Left ventricle myocardium inferior (tissue), 1 donor: ENCODE measurements at places on chromosomes 11 and 22. TPM values are rescaled to one million over a fixed set of nuclear protein-coding genes. Genes with fewer than 3 reads are reported as not detected.

GRCh38 chr11:86769219-86769618 lies 31.1 kb upstream of the PRSS23 start:
- DNase-seq, result no peak

DNA sequence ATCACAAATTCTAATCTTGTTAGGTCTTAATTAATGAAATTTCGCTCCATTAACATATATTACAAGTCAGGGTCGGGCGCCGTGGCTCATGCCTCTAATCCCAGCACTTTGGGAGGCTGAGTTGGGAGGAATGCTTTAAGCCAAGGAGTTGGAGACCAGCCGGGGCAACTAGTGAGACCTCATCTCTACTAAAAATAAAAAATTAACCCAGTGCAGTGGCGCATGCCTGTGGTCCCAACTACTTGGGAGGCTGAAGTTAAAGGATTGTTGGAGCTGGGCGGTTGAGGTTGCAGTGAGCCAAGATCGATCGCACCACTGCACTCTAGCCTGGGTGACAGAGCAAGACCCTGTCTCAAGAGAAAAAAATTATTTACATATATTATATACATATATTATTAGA lies 1.9 kb downstream of the TMA7B start:
- DNase-seq, result no peak

GRCh38 chr11:19458721-19459120 lies 218.0 kb upstream of the E2F8 start:
- DNase-seq, result no peak

The GATD1 gene
- total RNA-seq, result 26.2 TPM
